ENCODE measurements at places on chromosomes 7 and 10.

DNA sequence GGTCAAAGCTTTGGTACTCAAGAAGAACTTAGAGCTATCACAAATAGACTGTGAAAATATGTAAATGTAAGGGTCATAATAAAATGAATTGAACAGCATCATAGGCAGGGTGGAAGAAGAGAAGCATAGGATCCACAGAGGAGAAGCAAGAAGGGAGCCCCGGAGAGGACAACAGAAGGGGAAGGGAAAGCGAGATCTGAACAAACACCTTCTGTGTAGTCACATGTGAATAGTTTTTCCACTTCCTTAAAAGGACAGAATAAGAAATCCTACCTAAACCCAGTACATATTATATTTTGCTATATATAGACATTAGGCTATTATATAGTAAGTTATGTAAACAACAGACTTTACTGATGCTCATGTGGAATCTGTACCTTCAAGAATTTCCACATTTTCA is 160.2 kb downstream of the DKK1 start:
- DNase-seq = no peak

GRCh38 chr10:13490503-13490902 is 38.3 kb downstream of the BEND7 start:
- no peak for DNase-seq

DNA sequence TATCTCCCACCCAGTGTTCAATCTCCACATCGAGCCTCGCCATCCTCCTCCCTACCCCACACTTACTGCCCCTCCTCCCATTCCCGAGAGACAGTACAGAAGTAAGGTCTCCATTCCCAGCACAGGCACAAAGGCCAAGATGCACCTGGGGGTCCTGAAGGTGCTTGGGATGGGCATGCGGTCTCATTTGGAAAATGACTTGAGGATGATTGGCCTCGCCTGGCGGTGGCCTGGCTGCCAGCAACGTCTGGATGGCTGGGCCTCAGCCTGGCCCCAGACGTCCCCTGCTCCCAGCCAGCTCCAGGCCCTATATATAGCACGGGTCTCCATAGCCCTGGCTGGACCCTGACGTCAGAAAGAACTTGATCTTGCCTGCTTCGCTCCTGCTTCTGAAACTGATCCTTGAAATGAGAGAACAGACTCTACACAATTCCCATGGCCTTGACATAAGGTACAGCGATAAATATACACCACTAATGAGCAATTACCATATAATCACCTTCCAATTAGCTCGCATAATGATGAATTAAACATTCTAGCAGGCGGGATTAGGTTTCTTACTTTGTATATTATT is 11.8 kb downstream of the EMX2 start:
- no peak for DNase-seq

- DNase-seq = no peak
Measured at GRCh38 chr7:84113906-84114850, 80.4 kb downstream of the SEMA3A start.

DNA sequence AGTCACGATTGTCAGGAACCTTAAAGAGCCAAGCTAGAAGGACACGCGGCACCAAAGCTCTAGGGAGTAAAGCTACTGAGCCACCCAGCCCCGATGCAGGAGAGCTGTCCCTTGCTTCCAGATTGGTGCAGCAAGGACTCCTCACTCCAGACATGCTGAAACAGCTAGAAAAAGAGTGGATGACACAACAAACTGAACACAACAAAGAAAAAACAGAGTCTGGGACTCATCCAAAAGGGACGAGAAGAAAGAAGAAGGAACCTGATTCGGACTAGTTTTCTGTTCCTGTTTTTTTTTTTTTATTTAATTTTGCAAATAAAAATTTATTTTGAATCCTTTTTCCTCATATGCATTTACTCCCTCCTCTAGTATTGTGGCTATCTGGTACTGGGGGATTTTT is 11.4 kb upstream of the HKDC1 start:
- no peak for DNase-seq

- DNase-seq = no peak
Measured at GRCh38 chr7:107946451-107946850, 55.5 kb downstream of the DLD start.

DNA sequence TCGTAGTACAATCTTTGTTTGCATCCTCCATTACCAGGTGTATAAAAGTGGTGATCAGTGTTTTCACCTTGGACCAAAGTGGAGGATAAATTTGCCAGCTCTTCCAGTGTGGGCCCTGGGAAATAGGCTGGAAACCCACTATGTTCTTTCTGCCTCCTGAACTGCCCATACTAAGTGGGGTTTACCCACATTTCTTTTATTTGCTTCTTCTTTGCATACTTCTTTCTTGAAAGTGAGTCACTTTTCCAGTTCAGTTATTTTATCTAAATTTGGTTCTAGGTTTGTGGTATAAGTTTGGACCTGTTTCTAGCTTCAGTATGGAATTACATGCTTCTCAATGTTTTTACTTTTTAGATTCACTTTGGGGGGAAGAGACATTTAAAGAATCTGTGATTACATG is 126.2 kb upstream of the ACBD5 start:
- DNase-seq = no peak

DNA sequence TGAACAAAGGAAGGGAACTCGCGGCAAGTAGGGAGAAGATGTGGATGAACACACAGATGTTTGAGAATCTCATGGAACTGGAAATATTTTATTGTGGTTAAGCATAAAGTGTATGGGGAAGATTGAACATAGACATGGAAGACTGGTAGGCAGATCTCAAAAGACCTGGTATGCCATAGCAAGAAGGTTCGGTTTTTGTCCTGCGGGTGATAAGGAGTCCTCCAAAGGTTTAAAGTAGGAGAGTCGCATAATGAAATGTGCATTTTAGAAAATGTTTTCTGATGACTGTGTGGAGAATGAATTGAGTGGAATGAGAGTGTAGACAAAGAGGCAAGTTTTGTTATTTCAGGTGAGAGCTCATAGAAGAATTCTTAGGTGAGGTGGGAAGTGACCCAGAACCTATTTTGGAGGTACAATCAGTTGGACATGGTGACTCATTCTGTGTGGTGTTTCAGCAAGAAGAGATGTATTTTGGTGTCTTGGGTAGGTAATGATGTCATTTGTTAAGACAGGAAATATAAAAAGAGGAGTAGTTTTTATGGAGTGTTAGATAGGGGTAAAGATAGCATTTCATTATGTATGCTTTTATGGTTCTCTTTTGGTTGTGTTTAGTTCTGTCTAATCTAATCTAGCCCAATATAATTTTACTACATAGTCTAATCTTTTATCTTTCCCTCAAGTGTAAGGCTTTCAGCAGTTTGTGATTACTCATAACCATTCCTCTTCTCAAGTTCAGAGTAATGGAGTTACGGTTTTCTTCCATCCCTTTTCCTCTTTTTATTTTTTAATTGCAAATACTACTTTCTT is 239.2 kb downstream of the EXOC4 start:
- no peak for DNase-seq

DNA sequence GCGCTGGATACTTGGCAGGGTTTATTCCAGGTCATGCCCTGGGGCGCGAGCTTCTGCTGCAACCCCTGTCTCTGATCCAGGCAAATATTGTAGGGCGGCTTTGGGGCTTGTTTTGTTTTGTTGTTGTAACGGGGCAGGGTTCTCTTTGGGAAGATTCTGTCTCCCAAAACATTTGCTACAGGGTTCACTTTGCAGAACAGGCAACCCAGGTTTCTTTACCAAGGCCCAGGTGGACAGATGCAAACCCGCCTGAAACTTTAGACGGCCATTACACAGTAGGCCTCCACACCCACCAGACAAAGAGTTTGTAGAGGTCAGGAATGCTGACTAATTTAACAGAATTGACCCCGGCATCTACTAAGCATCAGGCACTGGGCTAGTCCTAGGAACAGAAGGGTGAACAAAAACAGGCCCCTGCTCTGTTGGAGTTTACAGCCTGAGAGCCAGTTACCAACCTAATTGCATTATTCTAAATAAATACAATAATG is 567 bp upstream of the CDCA7L start:
- no peak for DNase-seq

DNA sequence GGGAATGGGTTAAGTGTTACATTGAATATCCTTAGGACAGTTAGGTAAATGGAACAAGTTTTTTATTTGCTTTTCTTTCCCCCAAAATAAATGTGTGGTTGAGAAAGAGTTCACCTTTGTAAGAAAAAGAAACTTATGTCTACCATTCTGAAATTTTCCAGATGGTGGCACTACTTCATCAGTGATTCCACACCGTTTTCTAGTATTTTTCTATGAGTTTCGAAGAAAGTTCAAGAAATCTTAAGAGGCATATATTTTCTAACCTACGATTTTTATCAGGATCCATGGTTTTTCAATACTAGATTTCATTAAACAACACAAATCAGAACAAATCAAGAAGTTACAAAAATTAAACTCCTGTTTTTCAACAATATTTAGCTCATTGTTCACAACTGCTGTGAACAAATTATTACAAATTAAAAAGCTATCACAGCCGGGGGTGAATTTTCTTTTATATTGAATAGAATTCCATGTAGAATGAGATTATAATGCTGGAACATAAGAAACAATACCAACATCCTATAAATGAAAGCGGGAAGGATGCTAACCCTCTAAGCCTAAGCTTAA is 163.1 kb upstream of the NPVF start:
- no peak for DNase-seq

GRCh38 chr10:101020427-101021075 is 10.4 kb downstream of the PDZD7 start:
- no peak for DNase-seq

- DNase-seq = no peak
Measured at GRCh38 chr7:140276001-140276400, 99.2 kb upstream of the KDM7A start.

- DNase-seq = no peak
Measured at GRCh38 chr10:117224881-117225280, 16.0 kb upstream of the SLC18A2 start.

GRCh38 chr10:124089859-124090258 is 3.5 kb downstream of the CHST15 start:
- no peak for DNase-seq

DNA sequence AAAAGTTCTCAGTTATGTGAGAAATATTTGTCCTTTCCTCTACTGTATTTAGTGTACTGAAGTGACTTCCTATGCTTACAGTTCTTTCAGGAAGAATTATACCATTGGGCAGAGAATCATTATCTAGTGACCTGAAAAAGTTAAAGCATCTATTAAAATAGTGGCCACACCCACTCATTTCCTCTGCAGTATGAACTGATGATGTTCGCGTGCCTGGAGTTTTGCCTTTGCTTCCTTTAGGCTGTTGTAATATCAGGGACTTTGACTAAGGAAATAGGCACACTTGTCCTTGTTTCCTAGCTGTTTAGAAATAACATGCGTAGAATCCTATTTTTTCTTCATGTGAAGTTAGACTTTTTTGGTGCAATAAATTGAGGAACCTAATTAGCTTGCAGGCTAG is 100.7 kb downstream of the ZMYND11 start:
- DNase-seq = no peak

Data from T-helper 2 cell (primary cell).